ENCODE measurements at places on chromosomes 16 and 17.
A peak's percentile ranks its signal among the peaks of the same experiment; 100 is the strongest.

- DNase-seq: no peak
Measured at GRCh38 chr16:89581861-89582563, 6.5 kb downstream of the CPNE7 start.

DNA sequence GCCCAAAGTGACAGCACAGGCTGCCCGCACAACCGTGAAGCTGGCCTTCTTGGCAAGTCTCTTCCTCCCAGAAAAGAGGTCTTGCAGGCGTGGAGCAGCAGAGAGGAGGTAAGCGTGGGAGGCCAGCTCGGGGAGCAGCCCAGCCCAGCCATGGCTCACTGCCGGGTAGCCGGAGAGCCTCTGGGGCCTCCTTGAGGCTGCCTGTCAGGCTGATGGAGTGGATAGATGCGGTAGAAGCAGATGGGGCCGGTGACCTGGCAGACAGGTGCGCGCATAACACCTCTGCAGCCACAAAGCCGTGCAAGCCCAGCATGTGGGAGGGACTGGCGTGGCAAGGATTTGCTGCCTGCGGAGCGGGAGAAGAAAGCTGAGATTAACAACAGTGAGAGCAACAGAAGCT, 17.1 kb upstream of the DOK4 start:
- no peak for DNase-seq

- no peak for DNase-seq
Measured at GRCh38 chr17:34663714-34664113, 84.3 kb downstream of the TMEM132E start.

- DNase-seq: no peak
Measured at GRCh38 chr16:26816266-26816665, 250.5 kb upstream of the C16orf82 start.

- DNase-seq: no peak
Measured at GRCh38 chr16:56923481-56924091, 8.4 kb upstream of the HERPUD1 start.

- DNase-seq: no peak
Measured at GRCh38 chr16:17305694-17306093, 165.1 kb downstream of the XYLT1 start.

- DNase-seq: peak; percentile 5
Measured at GRCh38 chr16:74667255-74667700, 601 bp upstream of the RFWD3 start.

DNA sequence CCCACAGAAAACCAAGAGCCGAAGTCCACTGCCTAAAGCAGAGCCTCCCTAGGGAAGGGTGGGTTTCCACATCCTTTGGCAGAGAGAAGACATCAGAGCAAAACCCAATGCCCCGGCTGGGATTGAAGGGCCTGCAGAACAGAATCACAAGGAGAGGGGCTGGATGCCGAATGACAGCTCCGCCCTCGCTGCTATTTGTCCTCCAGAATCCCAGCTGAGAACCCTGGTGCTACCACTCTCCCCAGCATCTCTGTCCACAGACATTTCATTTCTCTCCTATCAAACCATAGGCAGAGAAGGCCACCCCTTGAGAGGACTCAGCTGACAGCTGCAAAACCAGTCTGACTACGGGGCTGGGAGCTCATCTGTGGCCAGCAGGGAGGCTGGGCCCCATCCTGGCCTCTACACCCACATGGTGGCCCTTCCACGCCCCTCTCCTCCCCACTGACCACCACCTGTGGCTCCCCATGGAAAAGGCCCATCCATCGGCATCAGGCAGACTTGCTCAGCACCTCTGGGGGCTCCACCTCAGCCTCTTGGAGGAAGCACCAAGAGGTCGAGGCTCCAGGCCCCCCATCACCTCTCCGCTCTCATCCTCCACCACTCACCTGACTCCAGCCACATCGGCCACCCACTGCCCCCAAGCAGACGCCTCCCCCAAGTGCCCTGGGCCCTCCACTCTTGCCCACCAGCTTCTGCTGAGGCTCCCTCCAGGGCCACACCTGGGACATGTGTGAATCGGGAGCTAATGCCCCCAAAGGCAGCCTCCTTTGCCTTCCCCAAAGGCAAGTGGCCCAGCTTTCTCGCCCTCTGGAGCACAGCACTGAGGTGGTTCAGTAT, 288.5 kb downstream of the C16orf95 start:
- no peak for DNase-seq

GRCh38 chr16:30980959-30981358, 4.0 kb upstream of the HSD3B7 start:
- DNase-seq: no peak

GRCh38 chr17:9071811-9072498, 50.6 kb downstream of the NTN1 start:
- no peak for DNase-seq

- no peak for DNase-seq
Measured at GRCh38 chr17:7111784-7112509, 2.7 kb downstream of the ASGR2 start.

- DNase-seq: no peak
Measured at GRCh38 chr17:40023590-40024292, 8.5 kb downstream of the CSF3 start.

DNA sequence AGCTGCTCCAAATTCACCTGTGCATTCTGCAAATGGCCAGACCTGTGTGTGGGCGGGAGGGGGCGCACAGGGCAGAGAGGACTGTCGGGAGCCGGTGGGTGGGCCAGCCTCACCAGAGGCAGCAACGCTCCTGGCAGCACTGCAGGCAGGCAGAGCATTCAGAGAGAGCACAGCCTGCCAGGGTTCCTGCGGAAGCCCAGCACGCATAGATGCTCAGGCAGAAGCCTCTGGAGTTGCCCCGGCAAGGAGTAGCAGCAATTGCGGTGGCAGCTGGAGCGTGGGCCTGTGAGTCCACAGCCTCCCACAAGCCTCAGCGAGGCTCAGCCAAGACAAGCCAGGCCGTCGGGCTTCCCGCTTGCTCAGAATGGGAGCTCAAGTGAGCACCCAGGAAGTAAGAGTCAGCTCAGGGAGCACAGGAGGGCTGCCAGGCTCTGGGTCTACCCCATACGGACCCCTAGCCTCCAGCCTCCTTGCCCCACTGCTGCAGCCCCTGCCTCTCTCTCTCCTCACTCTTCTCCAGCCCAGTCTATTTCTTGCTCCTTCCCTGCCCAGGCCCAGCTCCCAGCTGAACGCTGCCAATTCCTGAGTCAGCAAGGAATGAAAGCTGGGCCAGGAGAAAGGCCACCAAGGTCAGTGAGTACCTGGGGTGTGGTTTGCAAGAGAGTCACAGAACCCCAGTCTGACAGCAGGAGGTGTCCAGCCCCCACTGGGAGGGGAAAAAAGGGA, 9.6 kb downstream of the EMC6 start:
- DNase-seq: no peak

DNA sequence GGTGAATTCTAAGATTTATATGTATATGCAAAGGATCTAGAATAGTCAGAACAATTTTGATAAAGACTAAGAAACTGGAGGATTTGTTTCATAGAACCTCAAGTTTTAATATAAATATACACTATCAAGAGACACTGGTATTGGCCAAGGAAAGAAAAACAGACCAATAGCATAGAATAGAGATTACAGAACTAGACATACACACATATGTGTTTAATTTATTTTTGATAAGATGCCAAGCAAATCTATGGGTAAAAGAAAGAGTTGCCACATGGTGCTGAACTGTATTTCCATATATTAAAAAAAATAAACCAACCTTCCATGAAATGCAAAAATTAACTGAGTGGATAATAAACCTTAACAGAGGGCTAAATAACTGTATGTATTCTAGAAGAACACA, 27.9 kb upstream of the LRRC37A3 start:
- no peak for DNase-seq

DNA sequence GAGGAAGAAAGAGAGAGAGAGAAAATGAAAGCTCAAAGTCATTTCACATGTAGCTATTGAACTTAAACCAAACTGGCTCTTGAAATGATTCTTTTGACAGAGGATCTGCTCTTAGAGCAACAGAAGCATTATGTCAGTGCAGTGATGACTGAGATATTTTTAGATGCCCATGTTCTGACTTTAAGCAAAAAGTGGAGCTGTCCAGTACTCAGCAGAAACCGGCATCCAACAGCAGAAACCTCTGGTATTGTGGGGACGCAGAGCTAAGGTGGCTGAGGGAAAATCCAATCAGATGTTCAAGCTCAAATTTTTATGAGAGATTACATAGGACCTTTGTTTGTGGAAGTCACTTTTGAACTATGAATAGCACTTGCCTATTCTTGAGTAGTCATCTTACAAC, 69.8 kb upstream of the ANKFN1 start:
- DNase-seq: no peak

GRCh38 chr16:14600164-14600563, 29.9 kb downstream of the PARN start:
- DNase-seq: peak; percentile 17

DNA sequence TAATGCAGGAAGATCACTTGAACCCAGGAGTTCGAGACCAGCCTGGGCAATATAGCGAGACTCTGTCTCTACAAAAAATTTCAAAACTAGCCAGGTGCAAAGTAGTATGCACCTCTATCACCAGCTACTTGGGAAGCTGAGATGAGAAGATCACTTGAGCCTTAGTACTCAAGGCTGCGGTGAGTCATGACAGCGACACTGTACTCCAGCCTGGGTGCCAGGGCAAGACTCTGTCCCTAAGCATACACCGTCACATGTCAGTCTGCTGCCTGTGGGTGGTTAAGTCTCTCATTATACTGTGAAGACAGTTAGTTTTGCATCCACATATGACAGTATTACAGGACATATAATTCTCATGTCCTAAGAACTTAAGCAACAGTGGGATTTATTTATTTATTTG, 21.8 kb downstream of the NMRAL1 start:
- DNase-seq: no peak

DNA sequence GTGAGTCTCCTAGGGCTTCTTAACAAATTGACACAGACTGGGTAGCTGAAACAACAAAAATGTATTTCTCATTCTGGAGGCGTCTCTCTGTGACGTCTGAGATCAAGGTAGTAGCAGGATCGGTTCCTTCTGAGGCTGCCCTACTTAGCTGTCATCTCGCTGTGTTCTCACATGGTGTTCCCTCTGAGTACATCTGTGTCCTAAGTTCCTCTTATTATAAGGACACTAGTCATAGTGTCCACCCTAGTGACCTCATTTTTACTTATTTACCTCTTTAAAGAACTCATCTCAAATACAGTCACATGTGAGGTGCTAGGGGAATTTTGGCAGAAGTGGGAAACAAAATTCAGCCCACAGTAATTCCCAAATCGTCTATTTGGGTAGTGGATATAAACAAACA, 529.1 kb downstream of the NPIPA7 start:
- DNase-seq: no peak

- no peak for DNase-seq
Measured at GRCh38 chr16:87006789-87007745, 310.1 kb downstream of the C16orf95 start.

DNA sequence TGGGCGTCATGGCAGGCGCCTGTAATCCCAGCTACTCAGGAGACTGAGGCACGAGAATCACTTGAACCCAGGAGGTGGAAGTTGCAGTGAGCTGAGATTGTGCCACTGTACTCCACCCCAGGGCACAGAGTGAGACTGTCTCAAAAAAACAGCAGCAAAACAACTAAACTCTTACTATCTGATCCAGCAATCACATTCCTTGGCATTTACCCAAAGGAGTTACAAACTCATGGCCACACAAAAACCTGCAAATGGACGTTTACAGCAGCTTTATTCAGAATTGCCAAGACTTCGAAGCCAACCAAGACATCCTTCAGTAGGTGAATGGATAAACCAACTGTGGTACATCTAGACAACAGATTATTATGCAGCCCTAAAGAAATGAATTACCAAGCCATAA, 4.0 kb downstream of the SIAH1 start:
- DNase-seq: no peak

- DNase-seq: no peak
Measured at GRCh38 chr16:1713933-1714332, 7.9 kb downstream of the MAPK8IP3 start.

DNA sequence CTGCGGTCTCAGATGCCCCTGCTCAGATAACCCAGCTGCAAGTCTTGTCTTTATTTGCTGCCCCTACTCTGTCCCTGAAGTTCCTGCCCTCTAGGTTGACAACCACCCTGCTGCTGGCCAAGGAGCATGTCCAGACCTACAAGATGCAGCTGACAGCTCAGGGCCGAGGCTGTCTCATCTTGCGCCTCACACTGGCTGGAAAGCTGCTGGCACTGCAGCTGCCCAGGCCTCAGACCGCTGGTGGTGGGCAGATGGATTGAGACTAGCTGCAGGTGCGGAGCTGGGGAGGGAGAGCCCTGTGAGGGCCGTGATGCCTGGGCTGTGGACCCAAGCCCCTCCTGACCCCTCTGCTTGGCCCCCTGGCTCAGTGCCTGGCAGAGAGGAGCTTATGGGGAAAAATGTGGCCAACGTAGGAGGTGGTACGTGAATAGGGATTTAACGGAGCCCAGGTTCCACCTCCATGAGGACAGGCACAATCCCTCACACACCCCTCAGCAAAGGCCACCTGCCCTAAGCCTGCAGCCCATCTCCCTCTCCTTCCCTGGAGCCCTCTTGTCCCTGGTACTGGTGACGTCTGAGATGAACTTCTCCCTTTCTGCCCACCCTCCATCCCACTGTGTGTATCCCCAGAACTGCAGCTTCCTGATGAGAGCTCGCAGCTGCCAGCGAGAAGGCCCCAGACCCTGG, 8.3 kb upstream of the GALK1 start:
- DNase-seq: no peak

DNA sequence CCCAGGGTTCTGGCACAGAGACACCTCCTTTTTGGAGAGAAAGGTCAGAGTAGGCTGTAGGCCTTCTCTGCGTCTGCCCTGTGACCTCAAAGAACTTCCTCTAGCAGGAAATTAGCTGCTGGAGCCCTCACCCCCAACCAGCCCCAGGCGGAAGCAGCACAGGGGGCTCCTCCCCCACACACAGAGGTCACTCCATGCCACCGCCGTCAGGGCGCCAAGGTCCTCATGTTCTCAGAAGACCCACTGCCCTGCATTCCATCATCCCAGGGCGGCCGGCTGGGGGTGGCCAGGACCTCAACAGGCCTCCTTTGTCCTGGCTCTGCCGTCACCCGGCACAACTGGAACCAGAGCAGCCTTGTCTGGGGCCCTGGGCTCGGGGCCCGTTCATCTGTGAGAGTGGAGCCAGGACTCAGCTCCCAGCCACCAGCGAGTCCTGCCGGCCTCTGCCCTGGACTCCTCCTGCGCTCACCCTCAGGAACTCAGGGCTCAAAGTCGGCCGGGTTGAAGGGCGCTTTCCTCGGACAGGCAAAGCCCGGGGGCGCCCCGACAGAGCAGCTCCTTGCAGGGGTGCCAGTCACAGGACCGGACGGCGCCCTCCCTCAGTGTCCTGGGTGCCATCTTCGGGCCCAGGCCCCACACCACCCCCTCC, 1.2 kb downstream of the TMC6 start:
- DNase-seq: no peak

- no peak for DNase-seq
Measured at GRCh38 chr16:89275837-89276720, 58.6 kb downstream of the ZNF778 start.

- no peak for DNase-seq
Measured at GRCh38 chr17:82868715-82869131, 28.9 kb upstream of the ZNF750 start.

- no peak for DNase-seq
Measured at GRCh38 chr17:28549236-28550132, 2.9 kb downstream of the UNC119 start.

GRCh38 chr17:56319531-56319930, 166.3 kb downstream of the ANKFN1 start:
- peak; percentile 13 for DNase-seq

- no peak for DNase-seq
Measured at GRCh38 chr16:14168146-14168545, 97.0 kb downstream of the MRTFB start.

GRCh38 chr16:88453611-88454522, 787 bp downstream of the ZFPM1 start:
- DNase-seq: no peak

- no peak for DNase-seq
Measured at GRCh38 chr17:4409659-4410058, 24.1 kb upstream of the SPNS3 start.

- DNase-seq: no peak
Measured at GRCh38 chr16:75343286-75343685, 90.0 kb downstream of the CFDP1 start.
